ENCODE measurements at places on chromosomes 1 and 21.

DNA sequence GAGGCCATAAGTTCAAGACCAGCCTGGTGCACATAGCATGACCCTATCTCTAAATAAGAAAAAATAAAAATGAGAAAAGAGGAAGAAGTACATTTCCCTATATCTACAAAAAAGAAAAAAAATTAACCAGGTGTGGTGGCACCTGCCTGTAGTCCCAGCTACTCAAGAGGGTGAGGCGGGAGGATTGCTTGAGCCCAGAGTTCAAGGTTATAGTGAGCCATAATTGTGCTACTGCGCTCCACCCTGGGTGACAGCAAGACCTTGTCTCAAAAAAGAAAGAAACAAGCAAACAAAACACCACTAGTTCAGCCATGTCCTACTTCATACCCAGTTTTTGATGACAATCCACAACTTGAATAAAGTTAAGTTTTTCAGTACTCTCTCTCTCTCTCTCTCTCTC, 30.7 kb upstream of the TDRD10 start:
- no peak for DNase-seq

DNA sequence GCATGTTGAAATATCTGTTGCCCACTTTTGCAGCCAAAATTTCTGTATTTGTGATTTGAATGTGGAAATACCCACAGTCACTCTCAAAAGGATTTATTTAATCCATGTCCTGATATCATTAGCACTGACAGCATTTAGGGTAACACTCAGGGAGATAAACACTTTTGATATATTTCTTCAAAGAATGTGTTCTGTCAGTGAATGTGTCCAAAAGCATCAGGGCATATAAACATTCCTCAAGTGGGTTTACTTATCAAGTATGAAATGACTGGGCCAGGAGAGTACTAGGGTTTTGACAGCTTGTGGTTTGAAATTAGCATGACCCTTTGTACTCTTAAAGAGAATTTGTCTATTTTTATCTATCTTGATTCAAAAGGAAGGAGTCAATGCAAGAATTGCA, 1302.1 kb upstream of the ADGRL2 start:
- DNase-seq = no peak

GRCh38 chr1:12469990-12470389, 148.0 kb downstream of the DHRS3 start:
- no peak for DNase-seq

GRCh38 chr1:167627865-167628641, 2.0 kb upstream of the RCSD1 start:
- peak; percentile 19 for DNase-seq

DNA sequence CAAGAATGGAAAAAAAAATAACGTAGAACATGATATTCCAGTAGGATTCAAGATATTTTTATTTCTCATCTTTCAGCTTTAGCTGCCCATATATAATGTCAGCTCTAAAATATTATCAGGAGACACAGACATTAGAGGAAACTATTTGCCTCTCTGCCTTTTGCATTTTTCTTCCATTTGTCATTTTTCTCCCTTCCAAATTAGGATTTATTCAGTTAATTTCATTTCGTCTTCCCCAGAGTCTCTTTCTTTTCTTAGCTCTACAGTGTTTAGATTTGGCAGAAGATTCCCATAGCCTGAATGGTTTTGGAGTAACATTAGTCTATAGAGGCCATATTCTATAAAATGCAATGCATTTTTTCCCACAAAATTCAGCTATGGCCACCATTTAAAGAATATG, 5.1 kb upstream of the ENAH start:
- DNase-seq = no peak

GRCh38 chr1:30225357-30225756, 498.0 kb downstream of the MATN1 start:
- no peak for DNase-seq

GRCh38 chr1:91549041-91549735, 48.5 kb downstream of the CDC7 start:
- no peak for DNase-seq

DNA sequence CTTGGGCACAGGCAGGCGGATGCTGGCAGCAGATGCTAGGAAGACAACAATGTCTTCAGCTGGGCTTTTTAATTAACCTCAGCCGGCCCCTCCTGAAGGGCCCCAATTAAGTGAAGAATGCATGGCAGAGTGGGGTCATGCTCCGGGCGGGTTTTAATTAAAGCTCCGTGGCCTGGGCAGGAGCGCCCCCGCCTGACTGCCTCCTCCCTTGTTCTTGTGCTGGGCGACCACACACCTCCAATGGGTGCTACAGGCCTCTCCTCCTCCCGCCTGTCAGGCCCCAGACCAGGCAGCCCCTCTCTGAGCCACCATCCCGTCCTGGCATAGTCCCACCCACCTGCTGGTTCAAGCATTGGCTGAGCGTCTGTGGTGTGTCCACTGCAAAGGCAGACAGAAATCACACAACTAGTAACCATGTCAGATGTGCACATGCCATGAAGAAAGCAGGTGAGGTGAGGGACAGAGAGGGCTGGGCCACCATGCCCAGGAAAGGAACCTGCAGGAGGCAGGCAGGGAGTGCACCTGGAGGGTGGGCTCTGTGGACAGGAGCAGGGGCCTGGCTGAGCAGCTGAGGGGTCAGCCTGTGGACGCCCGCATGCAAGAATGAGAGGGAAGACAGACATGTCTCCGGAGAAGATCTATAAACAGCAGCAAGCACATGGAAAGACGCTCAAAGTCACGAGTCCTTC, 8.5 kb upstream of the ARF1 start:
- no peak for DNase-seq

DNA sequence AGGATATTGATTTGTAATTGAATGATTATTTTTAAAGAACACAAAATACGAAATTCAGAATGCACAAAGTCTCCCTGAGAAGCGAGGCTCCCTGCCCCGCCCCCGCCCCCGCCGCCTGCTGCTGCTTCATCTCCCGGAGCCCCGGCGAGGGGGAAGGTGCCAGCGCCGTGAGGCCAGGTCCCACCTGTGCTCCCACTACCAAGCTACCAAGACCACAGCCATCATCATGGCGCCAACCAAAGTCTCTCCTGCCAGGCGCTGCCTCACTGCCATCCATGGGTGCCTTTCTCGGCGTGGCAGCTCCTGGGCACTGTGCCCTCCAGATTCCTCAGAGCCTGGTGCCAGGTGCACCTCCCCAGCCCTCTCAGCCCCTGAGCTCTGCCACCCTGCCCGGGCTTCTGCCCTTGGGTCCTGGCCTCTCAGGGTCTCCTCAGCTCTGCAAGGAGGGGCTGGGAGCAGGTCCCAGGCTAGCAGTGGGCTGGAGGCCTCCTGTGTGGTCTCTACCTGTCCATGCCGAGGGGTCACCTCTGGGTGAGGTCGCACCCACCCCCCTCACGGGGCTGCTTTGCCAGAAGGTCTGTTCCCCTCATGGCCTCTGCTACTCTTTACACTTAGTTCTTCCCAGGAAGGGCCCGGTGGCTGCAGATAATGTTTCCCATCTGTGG, 29.4 kb upstream of the TTC34 start:
- DNase-seq = no peak

GRCh38 chr1:83500987-83501591, 497.8 kb downstream of the TTLL7 start:
- no peak for DNase-seq

DNA sequence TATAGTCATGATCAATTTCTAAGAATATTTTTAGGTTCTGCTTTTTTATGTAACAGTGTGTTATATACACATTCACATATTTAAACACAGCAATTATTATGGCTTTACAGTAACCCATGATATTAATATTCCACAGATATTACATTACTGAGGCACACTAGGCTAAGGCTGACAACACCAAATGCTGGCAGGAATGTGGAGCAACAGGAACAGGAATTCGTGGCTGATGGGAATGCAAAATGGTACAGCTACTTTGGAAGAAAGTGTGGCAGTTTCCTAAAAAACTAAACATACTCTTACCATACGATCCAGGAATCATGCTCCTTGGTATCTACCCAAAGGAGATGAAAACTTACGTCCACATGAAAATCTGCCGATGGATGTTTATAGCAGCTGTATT, 1.9 kb upstream of the KCNJ9 start:
- no peak for DNase-seq

GRCh38 chr1:191290441-191290840, 812.8 kb upstream of the BRINP3 start:
- no peak for DNase-seq

DNA sequence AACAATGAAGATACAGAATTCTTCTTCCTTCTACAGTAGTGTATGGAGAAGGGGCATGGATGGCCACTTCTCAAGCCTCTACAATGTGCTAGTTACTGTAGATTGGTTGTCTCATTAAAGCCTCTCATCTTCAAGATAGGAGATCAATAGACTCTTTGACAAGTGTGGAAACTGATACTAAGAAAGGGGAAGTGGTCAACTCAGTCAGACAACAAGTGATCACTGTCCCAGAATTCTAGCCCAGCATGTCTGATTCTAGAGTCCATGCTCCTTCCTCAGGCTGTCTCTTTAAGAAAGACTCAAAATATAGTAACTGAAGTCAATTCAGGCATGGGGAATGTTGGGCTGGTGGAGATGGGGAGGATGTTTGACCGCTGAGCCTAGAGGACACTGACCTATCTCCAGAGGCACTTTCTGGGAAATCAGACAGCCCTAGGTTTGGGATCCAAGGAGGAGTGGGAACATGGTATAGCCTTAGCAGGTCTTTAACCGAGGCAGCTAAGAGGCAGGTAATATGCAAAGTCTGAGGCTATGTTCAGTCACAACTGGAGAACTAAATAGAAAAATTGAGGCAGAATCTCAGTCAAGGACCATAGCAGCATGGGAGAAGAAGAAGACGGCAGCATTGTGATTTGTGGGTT, 39.3 kb upstream of the EYA3 start:
- no peak for DNase-seq

- DNase-seq = no peak
Observed at GRCh38 chr1:208071435-208072031, 160.6 kb upstream of the CD34 start.

DNA sequence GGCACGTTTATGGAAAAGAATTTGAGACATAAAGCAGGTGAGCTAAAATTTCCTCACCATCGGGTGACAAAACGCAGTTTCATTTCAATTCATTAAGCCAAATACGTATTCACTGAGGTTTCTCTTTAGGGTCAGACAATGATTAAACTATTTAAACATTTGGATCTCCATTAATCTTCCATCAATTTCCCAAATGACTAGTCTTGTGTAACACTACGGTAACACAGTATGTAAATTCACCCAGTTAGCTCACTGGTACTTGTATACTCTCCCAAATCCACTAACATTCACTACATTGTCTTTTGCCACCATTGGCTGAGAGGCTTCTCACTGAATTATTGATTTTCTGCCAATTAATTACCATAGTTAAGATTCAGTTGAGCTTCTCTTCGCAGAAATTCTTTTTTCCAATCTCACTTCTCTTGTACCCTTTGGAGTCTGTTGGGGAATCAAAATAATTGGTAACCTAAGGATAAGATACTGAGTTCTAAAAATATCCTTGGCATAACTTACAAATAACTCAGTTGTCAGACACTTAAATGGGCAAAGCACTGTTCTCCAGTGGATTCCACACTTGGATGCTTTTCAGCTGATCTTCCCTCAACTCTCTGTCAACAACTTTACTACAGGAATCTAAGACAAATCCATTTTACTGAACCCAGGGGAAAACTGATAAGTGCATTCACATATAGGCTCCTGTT, 40.7 kb downstream of the SIPA1L2 start:
- no peak for DNase-seq

GRCh38 chr1:180886338-180886737, 26.4 kb upstream of the KIAA1614 start:
- DNase-seq = no peak

DNA sequence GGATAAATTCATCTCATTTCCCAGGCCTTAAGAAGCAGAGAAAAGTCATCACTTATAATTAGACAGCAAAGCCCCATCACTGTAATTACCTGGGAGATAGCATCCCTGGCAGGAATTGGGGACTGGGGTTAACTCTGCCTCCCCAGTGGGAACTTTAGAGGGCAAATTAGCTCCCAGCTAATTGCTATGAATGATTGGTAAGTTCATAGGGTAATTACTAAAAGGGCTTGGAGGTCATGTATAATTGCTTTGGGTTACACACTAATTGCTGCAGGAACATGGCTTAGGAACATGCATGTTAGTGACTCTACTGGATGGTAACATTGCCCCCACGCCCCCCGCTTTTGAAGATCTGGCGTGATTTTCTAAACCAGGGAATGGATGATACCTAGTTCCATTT, 64.8 kb downstream of the UBE2T start:
- no peak for DNase-seq

DNA sequence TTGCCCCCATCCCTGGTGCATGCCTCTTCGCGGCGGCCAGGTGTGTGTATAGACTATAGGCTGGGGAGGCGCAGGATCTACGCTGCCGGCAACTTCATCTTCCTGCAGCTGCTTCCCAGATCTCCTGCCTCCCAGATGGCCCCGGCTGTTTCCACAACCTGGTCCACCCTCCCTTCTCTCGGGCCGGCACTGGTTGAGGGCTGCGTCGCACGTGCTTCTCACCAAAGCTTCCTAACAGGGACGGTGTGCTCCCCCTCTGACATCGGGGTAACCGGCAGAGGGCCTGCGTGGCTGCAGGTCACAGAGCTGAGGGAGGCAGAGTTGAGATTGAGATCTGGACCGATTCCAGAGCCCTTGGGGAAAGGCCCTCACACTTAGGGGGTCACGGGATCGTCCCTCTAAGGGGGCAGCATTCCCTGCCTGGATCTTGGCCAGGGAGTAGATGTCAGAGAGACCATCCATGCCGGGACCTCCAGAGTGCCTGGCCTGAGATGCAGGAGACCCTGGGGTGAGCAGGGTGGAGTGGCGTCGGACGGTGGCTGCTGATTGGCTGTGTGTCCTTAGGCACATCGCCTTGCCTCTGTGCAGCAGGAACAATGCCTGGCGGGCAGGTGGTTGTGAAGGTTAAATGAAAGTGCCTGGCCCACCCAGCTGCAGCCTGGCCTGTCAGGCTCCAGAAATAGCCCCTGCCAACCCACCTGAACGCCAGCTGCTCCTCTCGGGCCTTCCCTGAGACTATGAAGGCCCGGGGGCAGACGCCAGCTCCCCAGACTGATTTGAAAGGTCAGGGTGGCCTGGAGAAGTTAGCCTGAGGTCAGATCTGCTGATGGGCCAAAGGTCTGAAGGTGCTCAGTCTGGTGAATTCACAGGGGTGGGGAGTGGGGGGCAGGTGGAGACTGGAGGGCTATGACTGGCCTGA, 6.1 kb upstream of the MASP2 start:
- no peak for DNase-seq

- no peak for DNase-seq
Observed at GRCh38 chr1:20739225-20739624, 6.7 kb upstream of the SH2D5 start.

DNA sequence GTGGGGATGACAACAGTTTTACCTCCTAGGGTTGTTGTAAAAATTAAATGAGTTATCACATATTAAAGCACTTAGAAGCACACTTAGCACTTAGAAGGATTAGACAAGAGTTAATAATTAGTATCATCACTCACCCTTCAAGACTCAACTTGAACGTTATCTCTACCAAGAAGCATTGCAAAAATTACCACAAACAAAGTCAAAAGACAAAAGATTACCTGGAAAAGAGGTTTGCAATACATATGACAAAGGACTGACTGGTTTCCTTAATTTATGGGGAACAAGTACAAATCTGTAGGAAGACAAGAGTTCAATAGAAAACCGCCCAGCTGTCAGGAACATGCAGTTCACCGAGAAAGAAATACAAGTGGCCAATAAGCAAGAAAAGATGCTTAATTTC, 93.3 kb upstream of the ATP1A1 start:
- no peak for DNase-seq
